Stimulated activated CD4-positive, alpha-beta T cell treated with anti-CD3 and anti-CD28 coated beads, Interleukin-4, amount 100 ng/mL, for 4 hours (primary cell): ENCODE measurements at places on chromosomes 7 and 10.

DNA sequence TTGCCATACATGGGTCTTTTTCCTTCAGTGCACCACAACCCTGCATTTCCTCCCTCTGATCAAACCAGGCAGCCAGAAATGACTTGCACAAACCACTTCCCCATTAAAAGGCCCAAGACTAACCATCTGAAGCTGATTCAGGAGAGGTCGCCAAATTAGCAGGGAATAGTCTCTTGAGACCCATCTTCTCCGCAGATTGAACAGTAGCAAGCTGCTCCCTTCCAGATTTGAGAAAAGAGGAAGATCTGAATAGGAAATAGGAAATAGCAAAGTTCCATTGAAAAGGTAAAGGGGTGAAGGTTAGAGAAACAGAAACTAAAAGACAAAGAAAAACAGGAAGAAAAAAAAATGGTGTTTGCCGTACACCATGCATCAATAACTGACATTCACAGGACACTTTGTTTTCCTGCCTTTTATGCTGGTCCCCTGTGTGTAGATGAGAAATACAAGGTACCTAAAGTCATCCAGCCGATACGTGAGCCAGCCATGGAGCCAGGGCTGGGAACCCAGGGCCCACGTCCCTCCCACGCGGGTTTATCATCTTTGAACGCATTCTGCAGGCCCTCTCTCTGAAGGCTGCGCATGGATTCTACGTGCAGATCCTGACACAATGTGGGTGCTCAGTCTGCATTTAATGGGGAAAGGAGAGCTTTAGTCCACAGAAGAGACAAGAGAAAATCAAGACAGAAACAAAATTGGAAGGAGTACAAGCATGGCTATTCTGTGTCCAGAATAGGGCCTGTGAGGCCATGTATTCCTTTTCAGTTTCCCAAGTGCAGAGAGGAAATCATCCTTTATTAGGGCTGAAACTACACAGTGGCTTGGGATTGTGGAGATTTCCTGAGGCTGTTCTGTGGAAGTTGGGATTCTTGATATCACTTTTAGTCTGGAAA lies 268.4 kb upstream of the NPVF start:
- DNase-seq, result no peak

DNA sequence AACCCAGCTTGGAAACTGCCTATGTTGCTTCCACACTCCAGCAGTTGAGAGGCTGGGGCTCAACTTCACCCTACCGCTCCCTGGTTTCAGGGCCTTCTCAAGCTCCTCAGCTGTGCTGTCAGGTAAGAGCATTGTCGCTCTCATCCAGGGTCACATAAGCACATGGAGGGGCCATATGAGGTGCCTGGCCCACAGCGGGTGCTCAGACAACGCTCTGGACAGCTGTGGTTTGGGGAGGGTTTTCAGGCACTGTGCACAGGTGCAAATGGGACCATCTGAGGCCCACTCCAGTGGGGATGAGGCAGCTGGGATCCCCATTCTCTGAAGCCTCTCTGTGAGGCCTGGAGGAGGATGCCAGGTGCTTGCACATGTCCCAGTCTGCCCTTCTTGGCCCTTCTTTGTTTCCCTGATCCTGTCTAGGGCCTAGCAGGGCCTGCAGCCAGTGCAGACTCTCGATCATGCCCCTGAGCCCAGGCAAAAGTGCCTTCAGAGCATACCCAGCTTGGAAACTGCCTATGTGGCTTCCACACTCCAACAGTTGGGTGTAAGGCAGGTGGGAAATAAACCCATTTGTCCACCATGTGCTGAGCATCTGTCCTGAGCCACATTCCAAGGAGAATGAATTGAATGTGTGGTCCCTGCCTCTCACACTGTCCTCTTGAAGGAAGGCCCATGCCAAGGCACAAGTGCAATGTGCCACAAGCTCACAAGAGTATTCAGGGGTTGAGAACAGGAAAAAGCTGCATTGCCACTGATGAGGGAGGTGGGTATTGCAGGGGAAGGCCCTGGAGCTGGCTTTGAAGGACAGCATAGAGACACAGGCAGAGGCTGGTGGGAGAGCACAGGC lies 40.3 kb downstream of the VSTM4 start:
- no peak for DNase-seq

GRCh38 chr7:70599446-70600190 lies 532.3 kb upstream of the GALNT17 start:
- no peak for DNase-seq

DNA sequence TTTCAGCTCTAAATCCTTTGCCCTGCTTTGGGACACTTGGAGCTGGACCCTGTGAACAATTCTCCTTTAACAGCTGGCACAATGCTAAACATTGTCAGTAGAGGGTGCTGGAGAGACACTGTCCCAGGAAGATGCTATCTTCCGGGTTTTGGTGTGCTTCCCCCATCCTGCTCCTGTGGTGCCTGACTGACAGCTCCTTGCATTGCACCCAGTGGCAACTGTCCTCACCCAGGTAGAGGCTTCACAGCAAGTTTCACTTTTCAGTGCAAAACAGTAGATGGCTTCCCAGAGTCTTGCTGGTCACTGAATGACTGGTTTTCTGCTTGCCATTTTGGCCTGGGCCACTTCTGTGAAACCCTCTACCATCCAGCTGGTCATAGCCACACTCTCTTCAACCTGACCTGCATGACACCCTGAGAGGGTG lies 77.3 kb downstream of the CDC14C start:
- DNase-seq, result no peak

DNA sequence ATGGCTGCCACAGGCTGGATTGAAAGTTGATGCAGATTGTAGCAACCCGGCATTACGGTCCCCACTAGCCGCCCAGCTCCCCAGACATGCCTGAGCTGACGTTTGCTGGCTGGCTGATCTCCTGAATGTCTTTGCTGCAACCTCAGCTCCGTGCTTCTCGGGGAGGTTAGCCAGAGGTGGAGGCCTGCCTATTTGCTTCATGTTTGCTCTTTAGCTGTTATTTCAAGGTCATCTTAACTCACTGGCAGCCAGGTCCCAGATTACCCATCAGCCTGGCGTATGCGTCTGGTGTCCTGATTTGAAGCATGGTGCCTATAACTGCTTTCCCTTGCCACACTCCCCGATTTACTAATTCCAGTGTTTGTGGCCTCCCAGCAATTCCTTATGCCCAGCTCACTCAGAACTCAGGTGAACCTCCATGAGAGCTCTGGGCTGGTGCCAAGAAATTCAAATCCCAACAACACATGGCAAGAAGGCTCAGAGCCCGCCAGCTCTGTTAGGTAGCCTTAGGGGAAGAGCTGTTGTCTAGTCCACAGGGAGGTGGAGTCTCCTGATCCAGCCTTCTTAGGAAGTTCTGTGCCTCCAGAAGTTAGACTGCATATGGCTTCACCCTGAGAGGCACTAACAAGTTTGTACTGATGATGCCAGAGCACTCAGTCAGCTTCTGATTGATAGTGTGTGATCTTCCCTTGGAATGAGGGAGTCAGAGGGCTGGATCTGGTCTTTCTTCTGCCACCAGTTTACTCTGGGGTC lies 69.7 kb upstream of the EXOC4 start:
- no peak for DNase-seq

- DNase-seq, result no peak
Measured at GRCh38 chr10:21495002-21495751, 30.3 kb downstream of the SKIDA1 start.

- DNase-seq, result no peak
Measured at GRCh38 chr10:86062198-86062550, 304.4 kb downstream of the GRID1 start.

GRCh38 chr7:55250313-55250712 lies 114.8 kb upstream of the LANCL2 start:
- no peak for DNase-seq

- DNase-seq, result no peak
Measured at GRCh38 chr7:141231018-141231792, 157.3 kb downstream of the TMEM178B start.

DNA sequence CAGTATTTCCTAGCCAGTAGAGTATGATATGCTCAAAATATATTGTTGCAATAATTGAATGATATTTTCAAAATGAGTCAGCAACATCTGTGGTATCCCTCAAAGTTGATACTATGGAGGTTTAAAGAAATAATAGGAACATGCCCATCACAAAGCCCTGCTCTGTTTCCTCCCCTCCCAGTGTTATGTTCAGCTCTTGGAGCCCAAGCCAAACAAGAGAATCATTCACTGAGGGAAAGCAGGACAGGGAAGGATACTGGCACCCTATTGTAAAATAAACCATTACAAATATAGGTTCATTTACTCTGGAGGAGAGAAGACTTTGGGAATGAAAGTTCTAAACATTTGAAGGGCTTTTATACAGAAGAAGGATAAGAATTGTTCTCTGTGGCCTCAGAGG lies 37.6 kb downstream of the SORCS3 start:
- DNase-seq, result no peak

- no peak for DNase-seq
Measured at GRCh38 chr7:28389504-28390395, 22.6 kb upstream of the CREB5 start.

DNA sequence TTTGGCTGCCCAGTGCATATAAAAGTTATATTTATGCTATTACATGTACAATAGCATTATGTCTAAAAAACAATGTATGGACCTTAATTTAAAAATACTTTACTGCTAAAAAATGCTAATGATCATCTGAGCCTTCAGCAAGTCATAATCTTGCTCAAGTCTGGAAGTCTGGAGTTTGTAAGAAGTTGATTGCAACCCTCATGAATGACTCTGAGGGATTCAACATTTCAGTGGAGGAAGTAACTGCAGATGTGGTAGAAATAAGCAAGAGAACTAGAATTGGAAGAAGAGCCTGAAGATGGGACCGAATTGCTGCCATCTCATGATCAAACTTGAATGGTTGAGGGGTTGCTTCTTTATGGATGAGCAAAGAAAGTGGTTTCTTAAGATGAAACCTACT lies 13.0 kb upstream of the ADAMTS14 start:
- DNase-seq, result no peak

GRCh38 chr10:8361510-8361844 lies 307.0 kb downstream of the GATA3 start:
- no peak for DNase-seq

GRCh38 chr10:24617771-24618396 lies 105.8 kb downstream of the ARHGAP21 start:
- peak; percentile 39 for DNase-seq

- no peak for DNase-seq
Measured at GRCh38 chr7:936386-937054, 18.0 kb downstream of the ADAP1 start.

- DNase-seq, result no peak
Measured at GRCh38 chr7:1229202-1229947, 3.3 kb upstream of the UNCX start.

DNA sequence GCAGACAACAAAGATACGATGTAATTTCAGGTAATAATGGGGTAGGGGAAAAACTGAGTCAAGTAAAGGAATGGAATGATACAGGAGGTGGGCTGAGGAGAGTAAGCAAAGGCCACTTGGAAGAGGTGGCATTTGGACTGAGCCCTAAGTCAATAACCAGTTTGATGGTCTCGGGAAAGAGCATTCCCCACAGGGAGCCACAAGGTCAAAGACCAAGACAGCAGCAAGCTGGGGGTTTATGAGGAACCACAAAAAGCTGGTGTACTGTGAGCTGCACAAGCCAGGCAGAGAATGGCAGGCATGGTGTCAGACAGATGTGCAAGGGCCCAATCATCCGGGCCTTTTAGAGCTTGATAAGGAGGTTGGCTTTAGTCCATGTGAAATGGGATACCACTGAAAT lies 98.7 kb downstream of the NOC3L start:
- no peak for DNase-seq

GRCh38 chr10:48469516-48470020 lies 135.3 kb downstream of the ARHGAP22 start:
- no peak for DNase-seq

DNA sequence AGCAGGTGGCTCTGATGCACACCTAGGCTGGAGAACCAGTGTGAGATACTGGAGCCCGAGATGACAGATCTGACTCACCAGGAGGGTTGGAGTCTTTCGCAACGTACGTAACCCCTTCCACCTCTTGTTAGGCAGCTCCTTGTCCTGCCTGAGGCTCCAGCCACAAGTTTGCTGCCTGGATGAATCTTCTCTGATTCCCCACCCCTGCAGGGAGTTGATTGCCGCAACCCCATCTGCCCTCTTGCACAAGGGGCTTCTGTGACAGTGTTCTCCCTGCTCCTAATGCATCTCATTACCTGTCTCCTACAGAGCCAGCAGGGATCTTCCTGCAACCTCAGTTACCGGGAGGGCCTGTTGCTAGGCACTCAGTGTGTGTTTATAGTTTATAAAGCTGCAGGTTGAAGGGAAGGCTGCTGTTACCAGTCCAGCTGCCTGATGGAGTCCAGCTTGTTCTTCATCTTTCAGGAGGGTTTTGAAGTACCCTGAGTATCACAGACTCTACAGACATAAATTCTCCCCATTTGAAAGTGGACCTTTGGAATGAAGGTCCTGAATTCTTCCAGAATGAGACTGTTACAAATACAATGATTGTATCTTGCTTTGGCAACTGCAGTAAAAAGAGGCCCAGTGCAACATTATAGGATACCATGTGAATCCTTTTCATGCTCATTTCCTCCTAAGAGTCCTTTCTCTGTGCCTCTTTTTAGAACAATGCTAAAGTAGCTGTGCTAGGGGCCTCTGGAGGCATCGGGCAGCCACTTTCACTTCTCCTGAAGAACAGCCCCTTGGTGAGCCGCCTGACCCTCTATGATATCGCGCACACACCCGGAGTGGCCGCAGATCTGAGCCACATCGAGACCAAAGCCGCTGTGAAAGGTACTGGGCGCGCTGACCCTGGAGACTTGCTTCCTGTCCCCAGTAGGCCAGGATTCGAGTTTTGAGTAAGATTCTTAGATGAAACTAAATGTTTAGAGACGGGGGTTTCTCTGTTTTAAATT lies 6.5 kb downstream of the MDH2 start:
- DNase-seq, result no peak

DNA sequence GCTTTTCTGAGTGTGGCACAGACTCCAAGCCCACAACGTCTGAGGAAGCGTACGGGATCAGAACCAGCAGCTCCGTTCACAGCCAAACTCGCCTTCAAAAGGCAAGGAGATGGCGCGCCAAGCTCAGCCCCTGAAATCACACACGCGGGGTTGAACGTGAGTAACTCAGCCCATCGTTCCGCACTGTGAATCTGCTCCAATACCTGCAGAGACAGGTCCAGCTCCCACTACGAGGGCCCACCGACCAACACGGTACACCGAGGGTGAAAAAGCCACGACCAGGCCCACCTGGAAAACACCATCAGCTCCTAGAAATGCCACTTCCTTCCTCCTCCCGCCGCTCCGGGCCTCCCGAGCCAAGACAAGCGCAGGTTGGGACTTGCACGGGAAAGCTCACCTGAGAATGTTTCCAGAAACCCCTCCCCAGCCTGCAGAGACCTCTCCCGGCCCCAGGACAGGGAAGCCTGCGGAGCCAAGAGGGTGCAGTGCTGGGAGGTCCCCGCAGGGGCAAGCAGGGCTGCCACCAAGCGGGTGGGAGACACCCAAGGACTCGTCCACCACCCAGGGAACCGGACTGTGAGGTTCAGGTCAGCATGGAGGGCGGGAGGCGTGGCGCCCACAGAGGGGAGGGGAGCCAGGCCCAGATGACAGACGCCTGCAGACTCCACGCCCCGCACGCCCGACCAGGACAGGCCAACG lies 93.9 kb upstream of the PDGFA start:
- no peak for DNase-seq

GRCh38 chr7:131859147-131859821 lies 302.9 kb upstream of the PODXL start:
- DNase-seq, result peak; percentile 9

- no peak for DNase-seq
Measured at GRCh38 chr10:79328737-79329504, 18.3 kb upstream of the PPIF start.

GRCh38 chr10:97676770-97677581 lies 10.1 kb downstream of the AVPI1 start:
- peak; percentile 45 for DNase-seq
